T-helper 1 cell (primary cell): ENCODE measurements at places on chromosomes 12 and 14.

DNA sequence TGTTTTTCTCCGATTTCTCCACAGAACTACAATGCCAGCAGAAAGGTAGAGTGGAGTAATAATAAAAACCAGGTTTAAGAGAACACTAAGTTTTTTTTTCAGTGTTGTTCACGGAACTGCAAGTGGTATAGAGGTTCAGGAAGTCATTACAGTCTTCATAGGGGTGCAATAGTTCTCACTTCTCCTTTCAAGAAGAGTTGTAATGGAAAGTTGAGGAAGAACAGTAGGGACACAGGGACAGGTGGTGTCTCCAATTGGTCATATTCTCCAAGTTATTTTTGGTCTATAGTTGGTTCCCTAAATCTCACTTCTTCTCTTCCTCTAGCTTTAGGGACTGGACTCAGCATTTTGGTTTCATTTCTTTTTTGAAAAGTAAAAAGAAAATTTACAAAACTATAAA lies 894.0 kb downstream of the NRXN3 start:
- no peak for DNase-seq

GRCh38 chr12:128815779-128816642 lies 7.7 kb downstream of the SLC15A4 start:
- no peak for DNase-seq

- DNase-seq = peak; percentile 73
Measured at GRCh38 chr12:24948757-24949722, at the start of gene BCAT1. BCAT1 (minus strand) TSS chr12:24949101; CDS start chr12:24948932, 169 bp downstream.

DNA sequence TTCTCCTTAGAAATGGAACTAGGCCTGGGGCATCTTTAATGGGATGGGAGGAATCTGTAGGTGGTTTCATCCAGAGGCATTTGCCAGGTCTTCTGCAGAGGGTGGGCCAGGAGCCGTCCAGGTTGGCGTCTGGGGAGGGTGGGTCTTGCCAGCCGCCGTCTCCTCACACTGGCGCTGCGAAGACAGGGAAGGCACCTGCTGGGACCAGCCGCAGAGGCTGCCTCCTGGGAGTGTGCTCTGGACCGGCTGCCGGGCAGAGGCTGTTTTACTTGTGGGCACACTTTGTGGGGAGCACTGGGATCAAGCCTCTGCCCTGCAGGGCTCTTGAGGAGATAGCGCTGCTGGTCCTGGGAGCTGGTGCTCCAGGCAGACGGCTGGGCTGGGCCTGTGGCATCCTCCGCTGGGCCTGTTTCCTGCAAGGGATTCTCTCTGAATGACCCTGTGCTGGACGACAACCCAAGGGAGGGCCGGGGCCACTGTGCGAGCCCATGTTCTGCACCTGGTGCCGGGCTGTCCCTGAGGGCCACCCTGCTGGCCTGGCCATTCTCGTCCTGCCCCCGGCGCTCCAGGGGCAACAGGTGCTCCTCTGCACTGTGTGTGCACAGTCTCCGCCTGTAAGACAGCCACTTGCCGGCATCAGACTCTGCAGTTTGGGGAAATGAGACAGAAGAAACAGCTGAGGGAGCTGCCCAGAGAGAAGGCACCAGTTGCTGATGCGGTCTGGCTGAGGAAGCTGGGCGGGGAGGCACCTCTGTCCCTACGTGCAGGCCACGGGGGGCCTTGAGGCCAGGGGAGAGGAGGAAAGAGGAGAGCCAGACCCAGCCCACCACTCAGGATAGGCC lies 10.0 kb upstream of the TEX22 start:
- no peak for DNase-seq

DNA sequence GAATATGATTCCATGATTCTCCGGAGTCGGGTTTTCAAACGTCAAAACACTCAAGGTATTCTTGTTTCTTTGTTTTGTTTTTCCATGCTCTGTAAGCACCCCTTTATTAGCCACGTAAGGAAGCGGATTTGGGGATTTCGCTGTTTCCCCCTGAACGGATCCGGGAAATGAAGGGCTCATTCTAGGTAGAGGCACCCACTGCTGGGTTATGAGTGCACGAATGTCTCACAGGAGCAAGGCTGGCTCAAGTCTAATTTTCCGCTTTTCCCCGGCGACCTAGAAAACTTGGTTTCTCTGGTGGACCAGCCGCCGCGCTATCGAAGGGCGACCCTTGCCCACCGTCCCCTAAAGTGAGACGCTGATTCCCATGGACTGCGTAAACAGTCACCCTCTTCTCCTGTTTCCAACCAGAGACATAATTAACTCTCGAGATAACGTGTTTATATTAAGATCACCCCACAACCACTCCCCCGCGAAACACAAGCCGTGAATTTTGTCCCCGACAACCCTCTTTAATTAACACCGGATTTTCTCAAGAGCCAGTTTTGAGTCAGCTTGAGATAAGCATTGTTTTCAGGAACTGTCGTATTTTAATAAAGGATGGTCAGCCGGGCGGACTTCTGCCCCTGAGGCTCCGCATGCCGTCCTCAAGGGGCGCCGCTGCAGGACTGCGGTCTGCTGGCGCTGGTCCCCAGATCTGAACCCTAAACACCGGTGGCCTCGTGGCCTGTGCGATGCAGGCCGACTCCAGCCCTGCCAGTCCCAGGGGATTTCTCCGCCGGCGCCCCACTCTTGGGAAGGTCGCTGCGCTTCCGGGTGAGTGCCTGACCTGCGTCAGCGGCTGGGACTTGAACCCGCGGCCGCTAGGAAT lies 515 bp upstream of the ABCC9 start:
- DNase-seq = no peak

DNA sequence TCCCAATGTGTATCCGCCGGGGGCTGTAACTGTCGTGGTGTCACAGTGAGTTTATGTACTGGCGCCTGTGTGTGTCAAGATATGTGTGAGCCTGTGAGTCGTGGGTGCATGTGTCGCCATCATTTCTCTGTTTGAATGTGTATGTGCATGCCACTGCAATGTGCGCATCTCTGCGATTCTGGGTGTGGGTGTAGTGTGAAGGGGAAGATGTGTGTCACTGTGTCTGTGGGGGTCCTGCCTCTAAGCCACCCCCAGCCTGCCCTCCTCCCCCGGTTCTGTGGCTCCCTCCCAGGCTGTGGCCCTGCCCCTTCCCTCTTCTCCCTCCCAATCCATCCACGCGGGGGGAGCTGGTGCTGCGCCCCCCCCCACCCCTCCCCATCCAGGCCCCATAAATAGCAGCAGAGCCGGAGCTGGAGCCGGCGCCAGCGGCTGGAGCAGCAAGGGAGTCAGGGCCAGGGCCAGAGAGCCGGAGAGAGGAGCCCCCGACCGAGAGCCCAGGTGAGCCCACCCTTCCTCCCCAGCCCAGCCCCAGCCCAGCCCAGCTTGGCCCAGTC lies at the start of gene CPNE6:
Gene CPNE6, plus strand, starts transcription at position 419 of the 554 bp plus-strand sequence. CDS start 1,375 bp downstream, outside the sequence.
- DNase-seq = no peak

DNA sequence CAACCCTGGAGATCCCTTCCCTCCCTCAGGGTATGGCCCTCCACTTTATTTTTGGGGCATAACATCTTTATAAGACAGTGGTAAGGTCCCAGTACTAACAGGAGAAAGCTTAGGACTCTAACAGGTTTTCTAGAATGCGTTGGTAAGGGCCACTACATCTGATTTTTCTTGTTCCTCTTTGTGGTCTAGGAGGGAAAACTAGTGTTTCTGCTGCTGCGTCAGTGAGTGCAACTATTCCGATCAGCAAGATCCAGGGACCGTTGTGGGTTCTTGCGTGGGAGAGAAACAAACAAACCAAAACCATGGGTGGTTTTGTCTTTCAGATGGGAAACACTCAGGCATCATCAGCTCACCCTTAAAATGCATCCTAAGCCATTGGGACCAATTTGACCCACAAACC lies 123.6 kb upstream of the SLC16A7 start:
- DNase-seq = no peak

- no peak for DNase-seq
Measured at GRCh38 chr14:79278798-79279644, 932.3 kb downstream of the DIO2 start.

- DNase-seq = peak; percentile 66
Measured at GRCh38 chr14:91870001-91870400, 2.7 kb upstream of the TC2N start.

GRCh38 chr12:81128930-81129554 lies 51.2 kb downstream of the ACSS3 start:
- DNase-seq = no peak
